Stimulated activated CD8-positive, alpha-beta memory T cell treated with anti-CD3 and anti-CD28 coated beads, Interleukin-7, amount 100 ng/mL, for 4 hours (primary cell): ENCODE measurements at places on chromosomes 1 and 21.

DNA sequence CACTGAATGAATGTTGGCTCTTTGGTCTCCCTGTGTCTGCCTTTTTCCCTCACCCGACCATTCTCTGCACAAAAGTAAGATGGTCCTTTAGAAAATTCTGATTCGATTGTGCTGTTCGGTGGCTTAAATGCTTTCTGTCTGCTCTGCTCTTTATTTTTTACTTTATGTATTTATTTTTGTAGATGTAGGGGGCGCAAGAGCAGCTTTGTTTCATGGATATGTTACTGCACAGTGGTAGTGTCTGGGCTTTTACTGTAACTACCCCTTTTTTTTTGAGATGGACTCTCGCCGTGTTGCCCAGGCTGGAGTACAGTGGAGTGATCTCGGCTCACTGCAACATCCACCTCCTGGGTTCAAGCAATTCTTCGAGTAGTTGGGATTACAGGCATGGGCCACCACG, 15.7 kb downstream of the NLRP3 start:
- no peak for DNase-seq

- no peak for DNase-seq
Observed at GRCh38 chr1:82901561-82901960, 1097.4 kb downstream of the TTLL7 start.

DNA sequence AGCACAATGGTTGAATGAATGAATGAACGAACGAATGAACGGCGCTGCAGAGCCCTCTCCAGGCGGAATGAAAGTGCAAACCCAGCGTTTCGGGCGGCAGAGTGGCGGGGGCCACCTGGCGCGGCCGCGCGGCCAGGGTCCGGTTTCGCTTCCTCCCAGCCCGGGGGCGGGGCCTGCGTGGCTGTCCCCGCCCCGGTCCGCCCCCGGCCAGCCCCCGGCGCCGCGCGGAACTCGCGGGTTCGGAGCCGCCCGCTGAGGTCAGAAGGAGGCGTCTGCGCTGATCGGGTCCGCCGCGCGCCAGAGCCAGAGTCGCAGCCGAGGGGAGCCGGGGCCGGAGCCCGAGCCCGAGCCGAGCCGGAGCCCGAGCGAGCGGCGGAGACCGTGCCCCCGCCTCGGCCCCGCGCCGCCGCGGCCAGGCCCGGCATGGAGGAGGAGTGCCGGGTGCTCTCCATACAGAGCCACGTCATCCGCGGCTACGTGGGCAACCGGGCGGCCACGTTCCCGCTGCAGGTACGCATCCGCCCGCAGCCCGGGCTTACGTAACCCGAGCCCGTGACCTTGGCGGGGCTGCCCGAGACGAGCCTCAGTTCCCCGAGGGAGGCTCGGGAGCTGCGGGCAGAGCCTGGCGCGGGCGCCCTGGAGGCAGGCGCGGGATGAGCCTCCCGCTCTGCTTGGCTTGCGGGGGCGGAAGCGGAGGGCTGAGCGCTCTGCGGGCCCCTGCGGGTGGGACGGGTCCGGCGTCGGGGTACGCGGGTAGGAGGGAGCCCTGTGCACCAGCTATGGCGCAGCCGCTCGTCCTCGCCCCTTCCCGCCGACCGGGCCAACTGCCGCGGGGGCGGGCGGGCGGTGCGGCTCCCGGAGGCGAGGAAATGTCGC, at the start of gene PDXK:
TSS of gene PDXK (plus strand) at position 258 of the 876 bp plus-strand sequence. CDS start at position 424, 166 bp downstream.
- DNase-seq = peak; percentile 77

DNA sequence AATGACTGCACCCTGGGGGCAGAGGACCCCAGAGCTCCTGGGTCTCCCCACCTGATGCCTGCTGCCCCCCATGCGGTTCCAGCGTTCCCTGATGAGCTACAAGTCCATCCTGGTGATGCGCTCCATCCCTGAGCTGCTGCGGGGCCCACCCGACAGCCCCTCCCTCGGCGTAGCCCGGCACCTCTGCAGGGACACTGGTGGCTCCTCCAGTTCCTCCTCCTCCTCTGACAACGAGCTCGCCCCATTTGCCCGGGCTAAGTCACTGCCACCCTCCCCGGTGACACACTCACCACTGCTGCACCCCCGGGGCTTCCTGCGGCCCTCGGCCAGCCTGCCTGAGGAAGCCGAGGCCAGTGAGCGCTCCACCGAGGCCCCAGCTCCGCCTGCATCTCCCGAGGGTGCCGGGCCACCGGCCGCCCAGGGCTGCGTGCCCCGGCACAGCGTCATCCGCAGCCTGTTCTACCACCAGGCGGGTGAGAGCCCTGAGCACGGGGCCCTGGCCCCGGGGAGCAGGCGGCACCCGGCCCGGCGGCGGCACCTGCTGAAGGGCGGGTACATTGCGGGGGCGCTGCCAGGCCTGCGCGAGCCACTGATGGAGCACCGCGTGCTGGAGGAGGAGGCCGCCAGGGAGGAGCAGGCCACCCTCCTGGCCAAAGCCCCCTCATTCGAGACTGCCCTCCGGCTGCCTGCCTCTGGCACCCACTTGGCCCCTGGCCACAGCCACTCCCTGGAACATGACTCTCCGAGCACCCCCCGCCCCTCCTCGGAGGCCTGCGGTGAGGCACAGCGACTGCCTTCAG, 35.5 kb downstream of the TRIM11 start:
- no peak for DNase-seq

- no peak for DNase-seq
Observed at GRCh38 chr1:55359611-55360010, 144.4 kb upstream of the USP24 start.

- DNase-seq = no peak
Observed at GRCh38 chr1:227002531-227003049, 62.5 kb downstream of the COQ8A start.
